ENCODE measurements at places on chromosomes 7 and 10.

GRCh38 chr10:7485244-7485556 is 74.4 kb upstream of the SFMBT2 start:
- DNase-seq, result no peak

DNA sequence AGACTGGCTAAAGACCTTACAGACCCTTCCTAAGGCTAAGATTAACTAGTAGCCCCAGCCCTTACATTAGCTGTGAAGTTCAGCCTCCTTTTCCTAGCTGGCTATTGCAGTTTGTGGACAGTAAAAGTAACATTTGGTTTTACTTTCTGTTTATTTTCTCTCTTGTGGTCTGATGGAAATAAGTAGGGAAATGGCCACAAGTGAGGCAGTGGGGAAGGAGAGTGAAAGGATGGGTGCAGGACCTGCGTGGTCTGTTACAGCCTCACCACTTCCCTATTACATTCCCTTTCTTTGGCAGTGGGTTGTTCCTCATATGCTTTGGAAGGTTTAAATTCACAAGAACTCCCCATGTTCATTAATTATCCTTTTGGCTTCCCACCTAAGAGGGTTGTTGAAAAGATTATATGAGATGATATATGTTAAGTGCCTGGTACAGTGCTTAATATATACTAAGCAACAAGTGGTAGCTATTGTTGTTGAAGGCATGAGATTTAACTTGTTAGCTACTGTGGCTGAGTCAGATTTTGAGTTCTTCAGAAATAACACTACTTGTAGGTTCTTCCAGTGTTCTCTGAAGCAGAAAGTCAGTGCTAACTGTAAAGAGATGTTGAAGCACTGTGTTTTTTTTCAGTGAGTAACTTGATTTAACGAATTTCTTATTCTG is 181.7 kb downstream of the ST7 start:
- DNase-seq, result no peak

GRCh38 chr10:114489521-114490310 is 85.4 kb upstream of the AFAP1L2 start:
- no peak for DNase-seq

DNA sequence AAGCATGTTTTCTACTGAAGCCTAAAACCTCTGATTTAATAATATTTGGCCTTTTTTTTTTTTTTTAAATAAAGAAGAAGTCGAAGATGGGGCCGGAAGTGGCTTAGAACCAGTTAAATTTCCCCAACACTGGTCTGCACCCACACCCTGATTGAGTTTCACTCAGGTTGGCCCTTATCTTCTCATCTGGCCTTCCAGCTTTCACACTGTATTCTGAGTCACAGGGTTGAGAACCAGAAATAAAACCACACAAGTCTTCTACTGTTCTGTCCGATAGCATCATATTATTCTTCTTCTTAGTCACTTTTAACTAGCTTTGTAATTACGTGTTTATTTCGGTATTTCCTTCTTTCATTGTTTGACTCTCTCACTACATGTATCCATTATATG is 9.9 kb downstream of the ZNF365 start:
- no peak for DNase-seq

GRCh38 chr7:159066816-159067575 is 77.7 kb downstream of the VIPR2 start:
- no peak for DNase-seq

GRCh38 chr10:131702531-131703356 is 198.1 kb upstream of the PPP2R2D start:
- DNase-seq, result no peak

DNA sequence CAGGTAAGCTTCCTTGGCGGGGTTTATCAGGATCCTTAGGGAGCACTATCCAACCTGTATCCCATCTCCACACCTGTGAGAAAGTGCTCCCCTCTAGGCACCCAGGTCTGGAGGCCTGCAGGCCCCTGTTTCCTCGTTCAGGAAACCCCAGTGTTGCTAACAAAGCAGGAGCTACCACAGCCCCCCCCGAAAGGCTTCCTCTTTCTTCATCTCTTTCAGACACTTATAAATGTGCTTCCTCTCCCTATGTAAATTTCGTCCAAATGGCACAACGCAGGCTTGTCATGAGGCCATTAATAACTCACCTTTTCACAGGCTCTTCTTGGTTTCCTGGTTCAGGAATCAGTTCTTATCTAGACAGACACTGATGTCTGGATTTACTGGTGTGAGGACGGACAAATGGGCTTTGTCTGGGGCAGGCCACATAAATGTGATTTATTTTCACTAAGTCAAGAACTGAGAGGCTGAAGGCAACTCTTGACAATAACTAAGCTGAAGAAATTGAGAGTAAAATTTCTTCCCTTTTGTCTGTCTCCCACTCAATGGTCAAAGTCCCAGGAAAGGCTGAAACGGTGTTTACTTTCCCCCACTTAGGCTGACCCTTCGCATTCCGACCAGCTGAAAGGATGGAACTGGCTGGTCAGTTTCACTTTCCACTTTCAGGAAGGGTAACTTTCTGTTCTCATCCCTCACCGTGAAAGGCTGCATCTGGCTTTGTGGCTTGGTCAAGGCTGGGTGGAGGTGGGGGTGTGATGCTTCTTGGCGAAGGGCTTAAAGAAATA is 46.8 kb downstream of the PIK3AP1 start:
- no peak for DNase-seq

- no peak for DNase-seq
Observed at GRCh38 chr7:137492889-137493288, 149.4 kb upstream of the PTN start.

- no peak for DNase-seq
Observed at GRCh38 chr7:122300211-122300932, 4.2 kb downstream of the FEZF1 start.
